ENCODE measurements at places on chromosomes 7 and 10.

GRCh38 chr7:43873300-43873699 lies 4.0 kb upstream of the MRPS24 start:
- DNase-seq = no peak

DNA sequence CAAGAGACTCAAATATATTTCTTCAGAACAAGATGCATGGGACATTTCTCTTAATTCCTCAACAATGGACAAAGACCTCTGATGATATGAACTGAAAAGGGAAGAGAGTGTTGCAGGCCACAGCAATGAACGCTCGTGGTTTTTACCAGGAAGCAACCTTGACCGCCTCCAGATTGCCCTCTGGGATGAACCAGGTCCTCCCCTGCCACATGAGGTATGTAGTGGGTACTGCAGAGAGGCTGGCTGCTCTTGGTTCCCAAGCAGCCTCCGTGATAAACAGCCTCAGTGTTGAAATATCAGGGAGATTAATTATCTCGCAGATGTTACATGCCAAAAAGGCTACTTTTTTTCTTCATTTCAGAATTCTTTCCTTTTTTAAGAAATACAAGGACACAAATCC lies 338.8 kb downstream of the ELMO1 start:
- no peak for DNase-seq

GRCh38 chr10:44424957-44425356 lies 40.1 kb upstream of the CXCL12 start:
- DNase-seq = no peak

DNA sequence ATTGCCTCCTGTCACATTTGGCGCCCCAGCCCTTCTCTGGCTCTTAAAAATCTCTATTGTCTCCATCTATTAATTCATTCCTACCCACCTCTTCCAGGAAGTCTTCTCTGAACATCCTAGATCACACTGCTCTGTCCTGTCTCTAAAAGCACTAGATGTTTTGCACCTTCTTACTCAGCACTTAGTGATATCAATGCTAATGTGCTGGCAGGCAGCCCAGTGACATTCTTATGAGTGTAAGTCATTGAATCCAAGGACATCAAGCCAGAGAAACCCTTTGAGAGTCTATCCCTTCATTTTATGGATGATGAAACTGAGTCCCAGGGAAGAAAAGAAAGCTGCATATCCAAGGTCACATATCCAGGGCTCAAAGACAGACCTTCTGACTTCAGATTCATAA lies 48.3 kb upstream of the PAX2 start:
- DNase-seq = peak; percentile 25

- DNase-seq = no peak
Observed at GRCh38 chr7:51209426-51209825, 107.2 kb downstream of the COBL start.

GRCh38 chr10:11746883-11747539 lies 4.8 kb downstream of the ECHDC3 start:
- DNase-seq = no peak

GRCh38 chr7:95808396-95808795 lies 36.0 kb downstream of the DYNC1I1 start:
- no peak for DNase-seq

DNA sequence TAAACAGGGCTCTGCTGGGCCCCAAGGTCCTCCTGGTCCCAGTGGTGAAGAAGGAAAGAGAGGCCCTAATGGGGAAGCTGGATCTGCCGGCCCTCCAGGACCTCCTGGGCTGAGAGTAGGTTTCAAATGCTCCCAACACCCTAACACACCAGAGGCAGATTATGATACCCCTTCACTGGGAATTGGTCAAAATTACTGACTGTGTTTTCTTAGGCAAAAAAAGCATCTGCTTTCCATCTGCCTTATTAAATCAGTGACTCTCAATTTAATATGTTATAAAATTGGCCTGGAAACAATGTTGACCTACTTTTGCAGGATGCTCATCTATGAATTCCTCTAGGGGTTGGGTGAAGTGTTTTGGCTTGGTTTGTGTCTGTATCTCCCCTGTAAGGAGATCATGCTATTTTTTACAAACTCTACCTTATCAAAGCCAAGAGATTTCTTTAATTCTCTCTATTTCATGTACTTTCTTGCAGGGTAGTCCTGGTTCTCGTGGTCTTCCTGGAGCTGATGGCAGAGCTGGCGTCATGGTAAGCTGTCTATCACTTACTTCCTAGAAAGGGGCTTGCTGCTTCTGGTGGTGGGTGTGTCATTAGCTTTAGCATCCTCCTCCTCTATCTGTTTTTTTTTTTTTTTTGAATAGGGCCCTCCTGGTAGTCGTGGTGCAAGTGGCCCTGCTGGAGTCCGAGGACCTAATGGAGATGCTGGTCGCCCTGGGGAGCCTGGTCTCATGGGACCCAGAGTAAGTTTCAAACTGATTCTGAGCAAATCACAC lies 15.9 kb downstream of the COL1A2 start:
- no peak for DNase-seq

DNA sequence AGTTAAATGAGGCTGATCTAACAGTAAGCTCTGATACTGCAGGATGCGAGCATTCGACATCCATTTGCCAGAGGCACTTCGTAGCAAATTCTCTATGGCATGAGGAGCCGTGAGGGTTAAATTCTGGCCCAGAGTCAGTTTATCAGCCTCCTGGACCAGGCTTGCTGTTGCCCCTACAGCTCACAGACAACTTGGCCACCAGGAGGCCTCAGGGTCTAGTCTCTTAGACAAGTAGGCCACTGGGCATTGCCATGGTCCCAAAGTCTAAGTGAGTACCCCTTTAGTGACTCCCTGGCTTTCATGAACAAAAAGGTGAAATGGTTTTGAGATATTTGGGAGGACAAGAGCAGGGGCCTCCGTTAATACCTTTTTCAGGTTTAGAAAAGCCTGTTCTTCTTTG lies 178.0 kb upstream of the MBL2 start:
- DNase-seq = peak; percentile 3

DNA sequence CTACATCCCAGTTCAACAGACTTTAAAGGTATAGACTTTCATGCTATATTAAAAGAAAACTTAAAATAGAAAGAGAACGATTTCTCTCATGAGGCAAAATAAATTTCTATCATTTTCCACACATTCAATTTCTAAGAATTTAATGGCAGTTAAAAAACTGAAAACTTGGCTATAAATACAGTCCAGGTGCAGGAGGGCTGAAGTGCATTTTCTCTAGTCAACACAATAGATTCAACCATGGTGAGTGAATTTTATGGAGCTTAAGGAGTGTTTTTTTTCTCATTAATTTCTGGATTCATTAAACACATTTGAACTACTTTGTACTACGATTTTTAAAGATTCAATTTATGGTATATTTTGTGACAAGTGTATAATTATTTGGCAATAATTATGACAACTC lies 240.8 kb upstream of the SLC26A5 start:
- DNase-seq = no peak

GRCh38 chr7:123844712-123845219 lies at the start of gene HYAL4:
HYAL4 (plus strand) TSS chr7:123845169; CDS start chr7:123868274, 23,105 bp downstream.
- DNase-seq = no peak

GRCh38 chr7:151762583-151763245 lies 114.2 kb downstream of the PRKAG2 start:
- DNase-seq = no peak

GRCh38 chr7:84364708-84365107 lies 170.1 kb upstream of the SEMA3A start:
- peak; percentile 30 for DNase-seq

GRCh38 chr7:89966067-89966664 lies 188.1 kb upstream of the STEAP1 start:
- DNase-seq = no peak

GRCh38 chr7:84216472-84216871 lies 21.9 kb upstream of the SEMA3A start:
- DNase-seq = no peak

DNA sequence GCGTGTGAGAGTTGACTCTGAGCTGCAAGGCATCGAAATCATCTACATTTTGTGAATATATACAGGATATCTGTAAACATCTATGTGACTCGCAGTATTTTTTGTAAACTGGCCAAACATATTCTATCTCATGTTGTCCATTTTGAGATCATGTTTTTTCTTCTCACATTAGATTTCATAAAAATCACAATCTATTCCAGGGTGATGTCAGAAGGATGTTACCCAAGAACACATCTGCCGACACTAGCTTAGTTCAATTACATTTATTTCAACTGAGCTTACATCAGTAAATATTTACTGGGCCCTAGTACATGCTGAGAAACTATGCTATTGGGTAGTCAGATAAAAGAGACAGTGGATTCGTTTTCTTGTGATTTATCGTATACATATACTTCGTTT lies 2.5 kb upstream of the BUB3 start:
- no peak for DNase-seq

- DNase-seq = no peak
Observed at GRCh38 chr10:96176985-96177384, 46.9 kb downstream of the ZNF518A start.

DNA sequence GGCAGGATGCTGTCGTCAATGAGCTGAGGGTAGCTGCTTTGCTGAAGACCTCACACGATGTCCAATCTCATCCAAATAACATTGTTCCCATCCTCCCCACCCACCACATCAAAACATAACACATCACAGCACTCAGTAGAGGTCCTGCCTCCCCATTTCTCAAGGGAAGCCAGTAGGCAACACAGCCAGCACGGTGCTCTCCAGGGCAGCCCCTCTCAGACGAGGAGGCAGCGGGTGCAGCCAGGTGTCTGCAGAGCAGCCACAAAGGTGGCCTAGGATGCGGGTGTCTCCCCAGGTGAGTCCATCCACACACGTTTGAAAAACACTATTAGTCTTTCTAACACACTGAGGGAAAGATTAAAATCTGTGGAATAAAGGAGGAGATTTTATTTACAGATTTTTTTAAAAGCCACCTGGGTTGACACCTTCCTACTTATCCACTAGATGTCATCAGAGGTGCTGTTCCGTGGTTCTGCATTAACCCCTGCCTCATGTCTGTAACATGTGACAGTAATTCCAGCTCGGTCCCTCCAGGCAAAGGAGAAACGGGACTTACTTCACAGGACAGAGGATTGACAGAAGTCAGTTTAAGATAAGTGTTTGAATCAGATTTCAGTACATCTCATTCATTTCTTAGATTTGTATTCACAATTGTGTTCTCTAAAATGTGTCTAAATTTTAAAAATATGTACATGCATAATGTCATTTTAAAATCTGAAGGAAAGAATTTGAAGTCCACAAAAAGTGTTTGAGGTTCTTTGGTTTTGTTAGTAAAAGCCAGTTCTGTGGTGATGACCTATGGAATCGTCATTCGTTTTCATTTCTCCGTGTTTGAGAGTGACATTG lies 68.0 kb downstream of the LANCL2 start:
- peak; percentile 76 for DNase-seq

DNA sequence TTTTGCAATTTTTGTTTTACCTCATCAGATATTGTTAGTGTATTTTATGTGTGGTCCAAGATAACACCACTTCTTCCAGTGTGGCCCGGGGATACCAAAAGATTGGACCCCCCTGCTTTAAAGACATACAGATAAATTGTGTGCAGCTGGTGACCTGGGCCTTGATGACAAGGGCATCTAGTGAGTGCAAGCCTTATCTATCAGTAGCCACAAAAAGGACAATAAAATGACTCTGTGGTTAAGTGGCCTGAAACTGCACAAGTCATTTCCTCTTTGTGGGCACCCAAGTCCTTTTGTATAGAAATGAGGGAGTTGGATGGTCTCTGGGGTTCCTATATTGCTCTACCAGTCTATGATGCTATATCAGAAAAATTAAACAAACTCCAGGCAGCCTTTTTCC lies 98.1 kb downstream of the PARD3 start:
- no peak for DNase-seq

GRCh38 chr7:12386313-12386740 lies 17.3 kb downstream of the VWDE start:
- DNase-seq = no peak

- no peak for DNase-seq
Observed at GRCh38 chr10:69438536-69439349, 12.5 kb upstream of the TSPAN15 start.

DNA sequence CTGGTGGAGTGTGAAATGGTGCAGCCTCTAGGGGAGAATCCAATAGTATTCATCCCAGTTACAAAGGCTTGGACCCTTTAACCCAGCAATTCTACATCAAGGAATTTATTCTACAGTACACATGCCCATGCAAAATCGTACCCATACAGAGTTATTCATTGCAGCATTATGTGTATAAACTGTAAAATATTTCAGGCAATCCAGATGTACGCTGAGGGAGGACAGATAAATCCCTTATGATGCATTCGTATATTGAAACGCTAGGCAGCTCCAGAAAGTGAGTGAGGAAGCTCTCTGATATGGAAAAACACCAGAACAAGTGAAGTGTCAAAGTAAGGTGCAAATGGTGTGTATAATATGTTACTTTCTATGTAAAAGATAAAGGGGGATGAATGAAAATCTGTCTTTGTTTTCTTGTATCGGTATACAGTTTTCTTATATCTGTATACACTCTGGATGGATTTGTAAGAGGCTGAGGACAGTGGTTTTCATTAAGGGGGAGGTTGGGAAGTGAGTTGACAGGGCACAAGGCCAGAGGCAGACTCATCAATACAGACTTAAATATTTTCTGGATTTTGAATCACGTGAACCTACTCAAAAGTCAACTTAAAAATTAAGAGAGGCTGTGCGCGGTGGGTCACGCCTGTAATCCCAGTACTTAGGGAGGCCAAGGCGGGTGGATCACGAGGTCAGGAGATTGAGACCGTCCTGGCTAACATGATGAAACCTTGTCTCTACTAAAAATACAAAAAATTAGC lies 17.1 kb downstream of the VWA2 start:
- no peak for DNase-seq

- no peak for DNase-seq
Observed at GRCh38 chr7:66913118-66914037, 7.6 kb upstream of the TMEM248 start.

- no peak for DNase-seq
Observed at GRCh38 chr10:110843796-110844616, 27.7 kb upstream of the PDCD4 start.

DNA sequence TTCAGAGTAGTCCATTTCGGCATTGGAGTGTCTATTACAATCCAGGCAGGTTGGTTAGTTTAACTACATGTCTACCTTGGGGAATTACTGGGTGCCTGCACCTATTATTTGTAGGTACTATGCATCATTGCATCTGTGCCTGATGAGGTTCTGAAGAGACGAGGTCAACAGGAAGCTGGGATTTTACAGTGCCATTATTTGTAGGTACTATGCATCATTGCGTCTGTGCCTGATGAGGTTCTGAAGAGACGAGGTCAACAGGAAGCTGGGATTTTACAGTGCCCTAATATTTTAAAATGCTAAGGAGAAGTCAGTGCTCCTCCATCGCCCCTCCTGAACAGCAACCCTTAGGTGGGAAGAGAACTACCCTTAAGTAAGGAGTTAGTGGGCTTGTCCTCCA lies 41.7 kb downstream of the NPY start:
- no peak for DNase-seq

DNA sequence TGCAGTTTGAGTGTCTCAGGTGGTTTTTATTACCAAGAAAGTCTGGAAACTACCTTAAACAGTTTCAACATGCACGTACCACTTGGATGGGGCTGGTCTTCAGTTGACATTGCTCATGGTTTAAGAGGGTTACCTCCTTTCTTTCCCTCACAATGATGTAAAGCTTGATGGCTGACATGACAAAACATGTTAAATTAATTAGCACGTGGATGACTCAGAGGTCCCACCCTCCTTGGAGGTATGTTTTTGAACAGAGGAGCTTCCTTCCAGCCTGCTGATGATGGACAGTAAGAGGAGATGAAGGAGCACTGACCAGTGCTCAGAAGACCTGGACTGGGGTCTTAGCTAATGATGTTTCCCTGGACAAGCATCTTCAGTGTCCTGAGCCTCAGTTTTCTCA lies 322.3 kb upstream of the PODXL start:
- DNase-seq = no peak

- DNase-seq = no peak
Observed at GRCh38 chr7:132977234-132977633, 104.7 kb downstream of the CHCHD3 start.

- DNase-seq = no peak
Observed at GRCh38 chr7:16223963-16224707, 197.2 kb downstream of the CRPPA start.

All from SK-MEL-5 (cell line).